ENCODE measurements at places on chromosomes 2 and 18.

DNA sequence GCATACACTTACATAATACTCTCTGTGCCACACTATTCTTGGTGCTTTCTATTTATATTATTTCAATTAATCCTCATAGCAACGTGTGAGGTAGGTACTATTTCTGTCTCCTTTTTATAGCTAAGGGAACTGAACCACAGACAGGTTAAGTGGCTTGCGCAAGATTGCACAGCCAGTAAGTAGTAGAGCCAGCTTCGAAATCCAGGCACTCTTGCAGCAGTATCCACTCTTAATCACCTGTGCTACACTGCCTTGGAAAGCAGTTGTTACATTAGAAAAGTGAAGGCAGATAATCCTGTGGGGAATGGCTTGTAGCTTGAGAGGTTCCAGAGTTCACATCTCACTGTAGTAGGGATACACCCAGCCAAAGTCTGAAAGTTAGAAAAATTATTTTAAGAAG, 198.3 kb downstream of the LDLRAD4 start:
- DNase-seq: no peak

GRCh38 chr2:14816069-14817060, 183.8 kb downstream of the LRATD1 start:
- DNase-seq: no peak

DNA sequence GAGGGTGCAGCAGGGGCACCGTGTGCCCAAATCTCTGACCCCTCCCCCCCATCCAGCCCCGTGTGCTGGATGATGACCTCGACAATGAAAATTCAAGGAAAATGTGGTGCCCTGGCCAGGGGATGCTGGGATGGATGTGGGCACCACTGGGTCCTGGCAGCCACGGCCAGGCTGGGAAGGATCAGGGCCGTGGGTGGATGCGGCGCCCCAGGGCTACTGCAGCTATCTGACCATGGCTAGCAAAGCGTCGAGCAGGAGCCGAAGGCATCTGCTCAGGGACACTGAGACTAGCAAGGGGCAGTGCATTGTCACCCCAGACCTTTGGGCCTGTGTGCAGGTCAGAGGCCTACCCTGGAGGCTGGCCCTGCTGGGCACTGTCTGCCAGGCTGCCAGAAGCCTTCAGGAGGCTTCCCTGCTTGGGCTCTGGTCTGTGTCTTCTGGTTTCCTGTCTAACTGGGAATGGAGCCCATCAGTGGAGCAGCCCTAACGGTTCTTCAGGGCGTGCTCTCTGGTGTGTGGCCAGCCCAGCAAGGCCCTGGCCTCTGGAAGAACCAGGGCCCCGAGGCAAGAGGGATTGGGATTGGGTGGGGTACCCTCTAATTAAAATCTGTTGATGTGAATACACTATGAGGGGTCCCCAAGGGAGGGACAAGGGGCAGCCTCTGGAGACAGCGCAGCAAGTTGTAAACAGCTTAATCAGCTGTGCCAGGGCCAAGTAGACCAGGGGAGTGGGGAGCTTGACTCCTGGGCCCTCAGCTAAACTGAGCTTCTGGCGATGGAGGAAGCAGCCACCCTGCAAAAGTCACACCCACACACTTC, 98.0 kb downstream of the STPG4 start:
- DNase-seq: no peak

- no peak for DNase-seq
Observed at GRCh38 chr2:148533685-148534084, 110.9 kb upstream of the EPC2 start.

DNA sequence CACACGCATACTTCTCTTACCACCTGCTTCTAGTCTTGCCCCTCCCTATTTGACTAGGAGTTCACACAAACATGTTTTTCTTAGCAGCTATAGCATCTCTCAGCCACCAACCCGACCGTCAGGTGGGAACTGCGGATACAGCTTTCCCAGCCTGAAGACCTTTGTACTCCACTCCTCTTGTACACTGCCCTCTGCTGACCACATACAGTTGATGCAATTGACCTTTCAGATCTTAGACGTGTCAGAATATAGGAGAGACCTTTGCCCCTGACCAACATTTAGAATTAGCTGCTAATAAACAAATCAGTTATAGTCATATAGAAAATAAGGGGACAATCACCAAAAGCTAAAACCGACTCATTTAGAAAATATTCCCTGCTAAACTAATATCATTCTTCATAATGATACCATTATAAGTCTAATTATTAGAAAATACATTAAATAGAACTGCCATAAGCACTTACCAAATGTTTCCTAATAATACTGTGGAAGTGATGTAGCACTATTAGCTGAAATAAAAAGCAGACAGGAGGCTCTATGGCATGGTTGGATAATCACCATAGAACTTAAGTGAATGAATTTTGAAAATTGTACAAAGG, 208.4 kb downstream of the RAD51AP2 start:
- peak; percentile 63 for DNase-seq

- DNase-seq: peak; percentile 47
Observed at GRCh38 chr2:9221223-9221622, 14.6 kb downstream of the ASAP2 start.

DNA sequence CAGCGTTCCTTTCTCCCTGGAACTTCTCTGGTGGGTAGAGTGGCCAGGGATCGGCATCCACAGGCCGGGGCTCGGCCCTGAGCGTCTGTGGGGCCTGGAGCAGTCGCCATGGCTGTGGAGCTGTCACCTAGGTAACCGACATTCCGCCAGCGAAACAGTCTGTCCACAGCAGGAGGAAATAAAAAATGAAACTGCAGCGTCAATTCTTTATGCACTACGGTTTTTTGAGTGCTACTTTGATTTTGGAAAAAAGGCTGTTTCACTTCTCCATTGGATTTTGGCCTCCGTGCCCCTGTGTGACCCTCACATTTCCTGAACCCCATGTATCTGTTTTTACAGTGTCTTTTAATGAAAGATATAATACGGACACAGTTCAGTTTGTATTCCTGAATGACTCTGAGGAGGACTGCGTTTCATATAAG, 163.4 kb downstream of the LDLRAD4 start:
- peak; percentile 52 for DNase-seq

GRCh38 chr2:36450466-36451196, 95.1 kb downstream of the CRIM1 start:
- DNase-seq: peak; percentile 85

DNA sequence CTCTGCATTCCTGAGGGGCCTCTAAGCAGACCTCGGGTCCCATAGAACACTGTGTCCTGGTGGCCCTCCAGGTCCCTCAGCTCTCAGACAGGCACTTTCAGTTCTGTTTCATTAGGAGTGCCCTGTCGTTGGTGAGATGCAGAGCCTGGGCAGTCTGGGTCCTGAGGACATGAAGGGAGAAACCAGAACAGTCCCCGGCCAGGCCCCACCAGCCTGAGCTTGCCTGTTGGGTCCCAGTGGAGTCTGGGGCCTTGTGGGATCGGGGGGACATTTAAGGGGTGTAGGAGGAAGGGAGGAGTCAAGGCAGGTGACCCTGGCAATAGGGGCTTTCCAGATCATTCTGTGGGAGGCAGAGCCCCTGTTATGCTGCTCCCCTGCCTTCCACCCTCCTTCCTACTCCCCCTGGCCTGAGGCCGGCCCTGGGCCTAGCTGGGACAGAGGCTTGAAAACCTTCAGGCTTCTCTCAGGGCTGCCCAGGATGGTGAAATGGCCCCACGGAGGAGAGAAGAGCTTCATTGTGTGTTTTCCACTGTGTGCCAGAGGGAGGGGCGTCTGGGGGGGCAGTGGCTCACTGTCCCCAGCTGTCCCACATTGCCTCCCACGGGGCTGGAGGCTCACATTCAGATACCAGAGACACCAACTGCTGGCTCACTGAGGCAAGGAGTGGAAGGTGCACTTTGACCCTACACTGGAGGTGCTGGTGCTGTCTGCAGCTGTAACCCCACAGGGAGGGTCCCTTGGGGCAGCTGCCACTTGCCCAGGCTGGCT, 26.6 kb upstream of the CATIP start:
- no peak for DNase-seq
